Stimulated activated CD4-positive, alpha-beta T cell treated with anti-CD3 and anti-CD28 coated beads, Interleukin-15, amount 100 ng/mL, for 48 hours (primary cell): ENCODE measurements at places on chromosomes 2 and 18.

DNA sequence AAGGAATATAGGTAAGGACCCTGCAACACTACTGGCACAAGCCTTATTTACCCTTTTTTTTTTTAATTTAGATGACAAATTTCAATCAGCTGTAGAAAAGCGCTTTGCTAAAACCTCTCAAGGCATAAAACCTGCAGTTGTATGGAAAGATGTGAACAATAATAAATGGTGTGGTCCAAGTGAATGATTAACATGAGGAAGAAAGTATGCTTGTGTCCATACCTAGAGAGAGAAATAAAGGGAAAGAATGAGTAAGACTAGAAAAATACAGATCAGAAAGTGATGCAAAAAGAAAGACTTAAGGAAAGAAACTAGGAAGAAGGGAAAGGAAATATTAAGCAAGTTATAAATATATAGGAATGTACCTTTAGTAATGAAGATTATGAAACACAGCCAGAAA is 119.2 kb upstream of the SCN7A start:
- no peak for DNase-seq

DNA sequence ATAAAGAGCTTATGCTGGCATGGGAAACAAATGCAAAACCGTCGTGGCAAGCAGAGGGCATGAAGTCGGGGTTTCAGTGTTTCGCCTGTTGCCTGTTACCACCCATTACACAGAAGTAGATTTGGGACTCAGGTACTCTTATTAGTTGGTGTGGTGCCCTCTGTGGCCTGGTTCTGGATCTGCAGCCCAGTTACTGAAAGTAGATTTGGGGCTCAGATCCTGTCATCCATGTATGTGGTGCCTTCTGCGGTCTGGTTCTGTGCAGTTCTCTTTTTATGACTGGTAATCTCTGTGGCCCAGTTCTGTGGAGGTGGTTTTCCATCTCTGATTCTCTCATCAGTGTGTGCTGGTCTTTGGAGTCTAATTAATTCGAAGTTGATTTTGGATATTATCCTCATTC is 45.2 kb downstream of the ADNP2 start:
- peak; percentile 38 for DNase-seq

GRCh38 chr2:229071292-229071976 is 199.7 kb downstream of the PID1 start:
- no peak for DNase-seq

DNA sequence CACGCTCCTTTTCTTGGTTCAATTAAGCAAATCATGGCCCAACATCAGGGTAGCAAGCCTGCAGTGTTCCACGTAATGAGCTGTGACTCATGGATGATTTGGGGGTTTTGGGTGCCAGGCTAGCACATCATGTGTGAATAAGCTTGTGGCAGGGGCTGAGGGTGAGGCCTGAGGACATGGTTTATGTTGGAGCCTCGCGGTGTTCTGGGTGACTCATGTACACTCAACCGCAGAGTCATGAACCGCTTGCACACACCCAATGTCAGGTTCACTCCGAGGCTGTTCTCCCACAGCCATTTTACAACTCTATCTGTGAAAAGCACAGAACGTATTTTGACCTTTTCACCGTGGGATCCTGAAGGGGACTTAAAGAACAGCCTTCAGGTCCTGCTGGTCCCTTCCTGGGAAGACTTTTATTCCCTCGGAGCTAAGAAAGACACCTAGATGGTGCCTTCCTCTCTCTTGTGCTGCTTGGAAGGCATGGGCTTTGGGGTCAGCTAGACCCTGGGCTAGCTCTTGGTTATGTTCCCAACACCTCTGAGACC is 139.9 kb upstream of the ZEB2 start:
- DNase-seq = peak; percentile 8

GRCh38 chr2:147763861-147764260 is 81.0 kb upstream of the ACVR2A start:
- no peak for DNase-seq

DNA sequence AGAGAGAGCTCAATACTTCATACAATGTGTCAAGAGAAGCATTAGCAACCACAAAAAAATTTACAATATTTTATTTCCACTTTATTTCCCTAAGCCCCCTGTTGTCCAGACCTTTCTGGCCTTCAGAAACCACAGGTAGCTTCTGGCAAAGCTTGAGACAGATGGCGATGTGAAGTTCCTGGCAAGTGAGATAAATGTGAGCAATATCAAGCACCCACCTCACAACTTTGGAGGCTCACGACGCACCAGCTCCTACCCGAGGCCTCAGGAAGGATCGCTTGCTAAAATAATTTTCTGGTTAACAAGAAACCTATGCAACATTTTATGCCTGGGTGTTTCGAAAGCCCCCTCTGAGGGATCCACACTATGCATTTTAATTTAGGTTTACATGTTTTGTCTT is 158.1 kb upstream of the CHAC2 start:
- DNase-seq = no peak

- no peak for DNase-seq
Measured at GRCh38 chr2:26946841-26947784, 23.3 kb upstream of the MAPRE3 start.

DNA sequence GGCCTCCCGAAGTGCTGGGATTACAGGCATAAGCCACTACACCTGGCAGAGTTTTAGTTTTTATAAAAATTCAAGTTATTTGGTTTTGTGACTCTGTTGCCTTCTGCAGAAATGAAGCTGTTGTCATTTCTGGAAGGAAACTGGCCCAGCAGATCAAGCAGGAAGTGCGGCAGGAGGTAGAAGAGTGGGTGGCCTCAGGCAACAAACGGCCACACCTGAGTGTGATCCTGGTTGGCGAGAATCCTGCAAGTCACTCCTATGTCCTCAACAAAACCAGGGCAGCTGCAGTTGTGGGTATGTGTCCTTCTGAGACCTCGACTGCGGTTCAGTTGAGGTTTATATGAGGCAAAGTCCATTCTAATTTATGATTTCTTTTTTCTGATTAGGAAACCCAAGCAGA is 7.2 kb downstream of the MTHFD2 start:
- DNase-seq = no peak

GRCh38 chr18:74139888-74140287 is 7.7 kb downstream of the FBXO15 start:
- DNase-seq = peak; percentile 36

DNA sequence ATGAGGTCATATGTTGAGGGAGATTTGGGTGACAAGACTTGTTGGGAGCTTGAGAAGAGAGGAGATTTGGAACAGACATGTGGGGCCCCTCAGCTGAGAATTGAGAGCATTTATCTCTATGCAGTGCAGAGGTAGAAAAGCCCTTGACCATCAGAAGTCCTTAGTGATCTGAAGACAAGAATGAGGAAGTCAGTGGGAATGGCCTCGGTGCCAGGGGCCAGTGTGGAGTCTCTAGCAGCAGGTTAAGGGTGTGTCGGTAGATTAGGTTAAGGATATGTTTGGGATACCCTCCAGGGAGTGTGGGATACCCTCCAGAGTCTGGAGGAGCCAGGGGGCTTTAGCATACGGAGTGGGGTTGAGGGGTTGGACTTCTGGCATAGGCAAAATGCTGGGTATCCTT is 41.6 kb downstream of the FBXO48 start:
- no peak for DNase-seq

DNA sequence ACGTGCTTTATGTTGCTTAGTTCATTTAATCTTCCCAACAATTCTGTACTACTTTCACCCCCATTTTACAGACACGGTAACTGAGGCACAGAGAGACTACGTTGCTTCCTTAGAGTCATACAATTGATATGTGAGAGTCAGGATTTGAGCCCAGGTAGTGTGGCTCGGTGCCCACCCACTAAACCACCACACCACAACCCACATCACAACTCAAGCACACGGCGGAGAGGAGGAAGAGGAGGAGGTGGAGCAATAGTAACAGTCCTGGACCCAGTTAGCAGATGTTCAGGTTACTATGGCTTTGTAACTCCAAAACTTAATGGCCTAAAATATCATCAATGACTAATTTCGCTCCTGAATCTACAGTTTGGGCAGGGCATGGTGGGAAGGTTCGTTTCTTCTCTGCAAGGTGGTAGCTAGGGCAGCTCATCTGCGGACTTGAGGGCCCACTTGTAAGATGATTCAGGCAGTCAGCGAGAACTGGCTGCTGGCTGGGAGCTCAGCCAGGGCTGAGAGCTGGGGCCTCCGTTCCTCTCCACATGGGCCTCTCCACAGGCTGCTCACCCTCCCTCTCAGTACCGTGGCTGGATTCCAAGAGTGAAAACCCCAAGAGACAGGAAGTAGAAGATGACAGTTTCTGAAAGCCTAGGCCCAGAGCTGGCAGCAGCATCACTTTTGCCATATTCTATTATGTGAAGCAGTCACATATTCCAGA is 167.1 kb downstream of the ZFP36L2 start:
- peak; percentile 68 for DNase-seq

- DNase-seq = no peak
Measured at GRCh38 chr2:224363281-224363680, 38.6 kb downstream of the FAM124B start.

DNA sequence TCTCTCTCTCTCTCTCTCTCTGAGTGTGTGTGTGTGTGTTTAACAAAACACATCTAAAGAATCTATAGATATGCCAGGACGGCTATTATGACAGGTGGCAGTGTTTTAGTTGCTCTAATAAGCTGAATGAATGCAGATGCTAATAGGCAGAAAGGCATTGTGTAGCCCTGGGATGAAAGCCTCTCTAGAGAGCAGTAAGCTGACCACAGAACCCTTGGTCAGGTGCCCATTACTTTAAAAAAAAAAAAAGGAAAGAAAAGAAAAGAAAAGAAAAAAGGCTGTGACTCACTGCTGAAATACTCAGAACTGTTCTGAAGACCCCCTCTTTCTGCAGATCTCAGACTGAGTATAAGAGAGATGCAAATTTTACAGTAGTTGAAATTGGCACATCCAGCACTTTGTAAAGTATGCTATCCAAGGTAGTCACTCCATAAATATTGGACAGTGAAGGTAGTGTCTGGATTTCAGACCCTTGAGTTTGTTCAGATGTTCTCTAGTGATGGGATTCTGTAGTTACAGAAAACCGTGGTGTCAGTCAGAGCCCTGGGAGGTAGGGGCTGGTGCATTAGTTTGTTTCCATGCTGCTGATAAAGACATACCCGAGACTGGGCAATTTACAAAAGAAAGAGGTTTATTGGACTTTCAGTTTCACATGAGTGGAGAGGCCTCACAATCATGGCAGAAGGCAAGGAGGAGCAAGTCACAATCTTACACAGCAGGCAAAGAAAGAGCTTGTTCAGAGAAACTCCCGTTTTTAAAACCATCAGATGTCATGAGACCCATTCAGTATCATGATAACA is 30.9 kb downstream of the OSBPL6 start:
- no peak for DNase-seq

DNA sequence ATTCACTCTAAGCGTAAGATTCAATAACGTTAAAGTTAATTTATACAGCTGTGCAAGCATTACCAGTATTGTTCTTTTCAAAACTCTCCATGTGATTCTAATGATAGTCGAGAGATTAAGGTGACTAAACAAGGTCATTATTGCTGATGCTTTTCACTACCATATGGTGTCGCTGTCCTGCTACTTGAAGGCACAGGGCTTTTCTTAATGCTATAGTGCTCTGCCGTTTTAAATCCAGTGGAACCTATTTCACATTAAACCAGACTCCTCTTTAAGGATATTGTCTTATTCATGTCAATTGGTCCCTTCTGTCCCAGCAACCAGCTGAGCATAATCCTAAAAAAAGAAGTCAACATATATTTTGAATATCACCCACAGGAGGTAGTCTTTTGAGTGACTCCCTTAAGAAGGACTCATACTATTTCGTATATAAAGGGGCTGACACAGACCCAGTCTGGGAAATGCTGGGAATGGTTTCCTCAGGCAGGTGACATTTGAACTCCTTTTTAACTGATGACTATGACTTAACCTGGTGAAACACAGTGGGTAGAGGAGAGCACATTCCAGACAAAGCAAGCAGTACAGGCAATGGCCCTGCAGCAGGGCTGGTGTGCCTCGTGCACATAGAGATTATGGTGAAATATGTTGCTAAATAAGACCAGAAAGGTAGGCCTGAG is 53.9 kb upstream of the CYTIP start:
- DNase-seq = no peak

DNA sequence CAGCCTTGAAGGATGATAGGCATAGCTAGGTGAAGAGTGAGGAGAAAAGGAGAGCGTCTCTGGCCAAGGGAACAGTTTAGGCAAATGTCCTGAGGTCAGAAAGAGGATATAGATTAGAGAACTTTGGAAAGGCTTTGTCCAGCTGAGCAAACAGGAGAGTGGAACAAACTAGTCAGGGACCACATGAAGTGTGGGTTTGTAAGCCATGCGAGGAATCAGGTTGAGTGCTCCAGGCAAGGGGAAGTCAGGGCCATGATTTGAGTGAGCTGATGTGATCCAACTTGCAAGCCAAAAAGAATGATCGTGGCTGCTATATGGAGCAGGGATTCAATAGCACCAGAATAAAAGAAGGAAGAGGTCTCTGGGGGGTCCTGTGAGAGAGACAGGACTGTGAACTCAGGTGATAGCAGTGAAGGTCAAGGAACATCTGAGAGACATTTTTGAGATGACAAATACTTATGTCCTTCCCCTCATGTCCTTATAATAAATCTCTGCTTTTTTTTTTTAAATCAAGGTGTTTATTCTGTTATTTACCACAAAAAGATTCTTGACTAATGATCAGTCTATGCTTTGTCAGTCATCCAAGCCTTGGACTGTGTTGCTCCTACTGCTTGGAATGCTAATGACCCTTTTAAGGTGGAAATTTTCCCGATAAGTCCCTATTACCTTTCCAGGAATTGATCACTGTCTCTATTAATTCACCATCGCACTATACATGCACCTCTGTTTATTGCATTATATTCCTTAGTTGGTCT is 472.6 kb downstream of the TXNL1 start:
- DNase-seq = no peak

DNA sequence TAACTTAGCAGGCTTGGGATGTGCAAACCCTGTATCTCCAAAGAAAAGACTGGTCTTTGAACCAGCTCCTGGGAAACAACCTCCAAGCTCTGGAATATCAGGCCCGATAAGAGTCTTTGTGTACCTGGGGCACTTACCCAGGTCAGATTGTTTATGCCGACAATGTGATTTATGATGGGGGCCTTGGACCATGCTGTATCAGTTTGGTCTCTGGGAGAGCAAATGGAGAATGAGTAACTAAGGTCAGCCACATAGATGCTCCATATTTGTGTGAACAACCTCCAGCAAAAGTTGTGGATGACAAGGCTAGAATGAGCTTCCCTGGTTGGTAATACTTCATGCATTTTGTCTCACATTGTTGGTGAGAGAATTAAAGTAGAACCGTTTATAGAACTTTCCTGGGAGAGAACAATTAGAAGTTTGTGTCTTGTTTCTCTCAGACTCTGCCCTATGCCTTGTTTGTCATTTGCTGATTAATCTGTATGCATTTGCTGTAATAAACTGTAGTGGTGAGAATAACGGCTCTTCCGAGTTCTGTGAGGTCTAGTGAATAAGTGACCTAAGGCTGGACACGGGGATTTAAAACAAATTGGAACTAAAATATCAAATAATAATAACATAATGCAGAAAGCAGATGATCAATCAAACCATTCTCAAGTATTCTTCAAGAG is 259.1 kb downstream of the XIRP2 start:
- no peak for DNase-seq

DNA sequence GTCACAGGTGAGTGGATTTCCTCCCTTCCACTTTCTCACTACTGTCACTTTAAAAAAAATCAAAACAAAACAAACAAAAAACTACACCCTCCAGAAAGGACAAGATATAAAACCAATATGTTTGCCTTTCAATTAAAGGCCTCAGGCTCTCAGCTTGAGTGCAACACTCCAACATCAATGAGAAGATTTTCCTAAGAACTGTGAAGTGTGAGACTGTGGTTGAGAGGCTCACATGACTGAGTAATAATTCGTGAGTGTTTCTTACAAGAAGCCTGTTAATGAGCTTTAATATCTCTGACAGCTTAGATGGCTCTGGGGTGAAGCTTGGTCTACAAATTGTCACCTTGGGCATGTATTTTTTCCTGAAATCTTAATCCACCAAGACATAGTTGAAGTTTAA is 216.1 kb downstream of the ETAA1 start:
- DNase-seq = no peak
